ENCODE measurements at places on chromosomes 3 and 15.

DNA sequence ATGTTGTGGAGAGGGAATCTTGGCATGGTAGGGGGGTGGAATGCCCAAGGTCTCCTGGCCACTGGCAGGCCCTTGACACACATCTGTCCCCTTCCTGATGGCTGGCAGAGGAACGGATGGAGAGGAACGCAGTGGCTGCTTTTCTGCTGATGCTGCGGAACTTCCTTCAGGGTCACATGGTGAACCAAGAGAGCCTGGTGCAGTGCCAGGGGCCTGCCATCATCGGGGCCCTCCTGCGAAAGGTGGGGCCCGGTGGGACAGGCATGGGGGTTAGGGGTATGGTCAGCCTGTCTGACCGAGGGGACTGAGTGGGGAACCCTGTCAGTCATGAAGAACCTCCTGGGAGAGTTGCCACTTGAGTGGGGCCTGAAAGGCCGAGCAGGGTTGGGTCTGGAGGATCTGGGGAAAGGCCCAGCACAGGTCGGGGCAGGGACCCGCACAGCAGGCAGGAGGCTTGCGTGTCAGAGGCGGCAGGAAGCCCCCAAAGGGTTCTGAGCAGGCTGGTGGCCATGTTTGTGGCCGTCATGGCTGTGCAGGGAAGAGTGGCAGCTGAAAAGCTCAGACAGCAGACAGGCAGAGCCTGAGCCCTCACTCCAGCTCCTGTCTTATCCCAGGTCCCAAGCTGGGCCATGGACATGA lies 18.1 kb downstream of the NBEAL2 start:
- DNase-seq = no peak

- peak; percentile 85 for DNase-seq
Observed at GRCh38 chr3:4834403-4834866, 144.8 kb upstream of the BHLHE40 start.

DNA sequence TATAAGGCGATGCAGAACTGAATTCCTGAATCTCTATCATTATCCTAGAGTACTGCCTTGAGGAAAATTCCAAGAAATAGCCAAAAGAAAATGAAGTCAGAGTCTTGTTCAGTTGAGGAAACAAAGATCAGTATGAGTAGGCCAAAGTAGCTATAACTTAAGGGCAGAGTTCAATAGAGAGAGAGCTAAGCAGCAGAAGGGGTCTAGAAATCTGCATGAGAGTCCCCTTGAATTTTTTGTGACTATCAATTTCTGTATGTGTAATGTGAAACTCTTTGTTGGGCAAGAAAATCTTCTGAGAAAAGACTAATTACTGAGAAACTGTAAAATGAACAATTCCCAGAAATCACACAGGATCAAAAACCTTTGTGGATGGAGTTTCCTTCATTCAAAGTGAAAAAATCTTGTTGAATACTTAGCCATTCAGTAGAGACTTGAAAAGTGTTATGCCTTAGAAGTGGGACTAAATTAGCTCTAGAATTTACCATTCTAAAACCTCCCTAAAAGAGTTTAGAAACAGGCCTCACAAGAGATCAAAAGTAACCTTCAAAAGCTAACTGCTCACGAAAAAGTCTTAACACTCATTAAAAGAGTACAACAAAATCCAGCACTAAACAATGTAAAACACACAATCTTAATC lies 43.1 kb upstream of the FNDC3B start:
- DNase-seq = no peak

- no peak for DNase-seq
Observed at GRCh38 chr3:134610432-134611385, 40.1 kb downstream of the KY start.

Data from activated CD4-positive, alpha-beta T cell treated with anti-CD3 and anti-CD28 coated beads for 48 hours (primary cell).